ENCODE measurements at places on chromosomes 3 and 15.

GRCh38 chr3:111311709-111312235, 230.2 kb upstream of the CD96 start:
- DNase-seq = no peak

GRCh38 chr3:23162934-23163333, 40.2 kb upstream of the UBE2E2 start:
- no peak for DNase-seq

DNA sequence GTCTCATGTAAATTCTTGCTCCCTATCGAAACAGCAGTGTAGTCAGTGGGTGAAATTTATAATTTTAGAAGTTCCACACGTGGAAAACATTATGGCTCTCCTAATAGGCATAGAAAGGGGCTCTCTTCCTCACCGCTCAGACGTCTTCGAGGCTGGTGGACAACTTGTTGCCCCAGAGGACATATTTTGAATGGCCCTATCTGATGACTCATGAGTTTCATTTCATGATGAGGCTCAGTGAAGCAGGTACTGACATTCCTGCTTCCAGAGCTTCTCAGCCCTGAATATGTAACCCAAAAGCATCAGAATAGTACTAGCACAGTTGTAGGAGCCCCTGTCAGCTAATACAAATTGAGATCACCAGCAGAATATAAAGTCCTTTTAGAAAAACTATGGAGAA, 117.9 kb downstream of the HERC1 start:
- DNase-seq = no peak

DNA sequence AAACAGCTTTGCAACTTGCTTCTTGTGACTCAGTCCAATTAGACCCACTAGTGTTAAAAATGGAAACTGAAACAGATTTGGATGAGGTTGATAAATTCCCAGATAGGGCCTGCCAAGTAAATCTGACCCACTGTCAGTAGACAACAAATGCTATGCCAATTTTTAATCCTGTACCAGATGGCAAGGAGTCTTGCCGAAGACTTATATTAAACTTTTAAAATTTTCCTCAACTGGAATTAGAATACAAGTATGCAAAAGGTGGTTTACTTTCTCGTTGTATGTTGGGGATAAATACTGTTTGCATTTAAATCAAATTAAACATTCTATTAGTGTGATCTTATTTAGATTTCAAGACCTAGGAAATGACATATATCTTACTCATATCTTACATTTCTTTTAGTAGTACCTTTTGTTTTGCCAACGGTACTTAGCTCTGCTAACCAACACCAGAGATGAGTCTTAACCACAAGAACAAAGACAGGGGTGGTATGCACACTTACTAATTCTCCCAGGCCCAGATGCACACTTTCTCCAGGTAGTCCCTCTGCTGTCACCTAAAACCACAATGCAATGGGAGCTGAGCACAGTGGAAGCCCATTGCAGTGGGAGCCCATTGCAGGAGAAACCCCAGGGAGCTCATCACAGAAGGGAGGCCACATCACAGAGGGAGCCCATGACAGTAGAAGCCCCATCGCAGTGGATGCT, 77.8 kb downstream of the WWTR1 start:
- DNase-seq = no peak

GRCh38 chr3:112333002-112333380, at the start of gene CD200:
TSS of gene CD200 (plus strand) at chr3:112333156. CDS start at chr3:112333213, 57 bp downstream.
- peak; percentile 74 for DNase-seq

- no peak for DNase-seq
Measured at GRCh38 chr3:191470545-191470944, 9.6 kb downstream of the PYDC2 start.

DNA sequence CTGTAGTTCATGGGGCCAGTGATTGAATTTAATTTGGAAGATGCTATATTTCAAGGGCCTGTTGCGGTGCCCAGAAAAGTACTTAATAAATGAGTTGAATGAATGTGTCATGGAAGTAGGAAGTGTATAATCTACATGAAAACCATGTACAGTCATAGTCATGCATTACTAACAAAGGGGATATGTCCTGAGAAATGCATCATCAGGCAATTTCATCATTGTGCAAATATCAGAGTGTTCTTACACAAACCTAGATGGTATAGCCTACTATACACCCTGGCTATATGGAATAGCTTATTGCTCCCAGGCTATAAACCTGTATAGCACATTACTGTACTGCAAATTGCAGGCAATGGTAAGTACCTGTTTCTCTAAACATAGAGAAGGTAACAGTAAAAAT, 10.7 kb upstream of the MYO5C start:
- DNase-seq = no peak

- no peak for DNase-seq
Measured at GRCh38 chr15:75176396-75176761, 25.3 kb upstream of the C15orf39 start.

DNA sequence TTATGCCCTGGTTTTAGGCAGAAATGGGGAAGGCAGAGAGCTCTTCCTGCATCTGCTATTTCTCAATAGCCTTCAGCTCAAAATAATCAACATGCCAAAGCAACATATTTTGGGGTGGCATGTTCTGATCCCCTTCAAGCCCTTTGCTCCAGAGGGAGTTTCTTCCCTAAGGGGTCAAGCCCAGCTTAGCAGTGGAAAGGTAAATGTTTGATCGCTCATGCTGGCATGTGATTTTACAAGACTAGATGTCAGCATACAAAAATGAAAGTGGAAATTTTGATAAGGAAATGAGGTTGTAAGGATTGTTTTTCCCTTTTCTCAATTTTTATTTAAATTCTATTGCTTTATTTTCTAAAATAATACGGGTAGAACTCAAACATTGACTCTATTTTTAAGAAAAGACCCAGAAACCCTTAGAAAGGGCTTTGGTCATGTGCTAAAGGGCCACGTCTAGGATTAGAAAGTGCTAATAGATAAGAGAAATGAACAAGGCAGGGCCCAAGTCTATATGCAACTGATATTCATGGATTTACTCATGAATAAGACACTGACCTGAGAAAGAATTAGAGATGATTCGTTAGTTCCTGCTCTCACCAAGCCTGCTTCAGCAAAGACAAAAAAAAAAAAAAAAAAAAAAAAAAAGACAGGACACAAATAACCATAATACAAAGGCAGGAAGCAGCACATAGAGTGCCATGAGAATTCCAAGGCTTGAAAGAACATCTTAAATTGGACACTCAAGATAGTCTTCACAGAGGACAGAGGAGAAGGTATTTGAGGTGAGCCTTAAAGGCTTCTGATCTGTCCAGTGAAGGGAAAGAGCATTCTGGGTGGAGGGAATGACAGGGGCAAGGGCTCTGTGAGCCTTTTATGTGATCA, 55.0 kb upstream of the NR2E3 start:
- no peak for DNase-seq

- no peak for DNase-seq
Measured at GRCh38 chr15:67506775-67507747, 13.9 kb upstream of the C15orf61 start.

DNA sequence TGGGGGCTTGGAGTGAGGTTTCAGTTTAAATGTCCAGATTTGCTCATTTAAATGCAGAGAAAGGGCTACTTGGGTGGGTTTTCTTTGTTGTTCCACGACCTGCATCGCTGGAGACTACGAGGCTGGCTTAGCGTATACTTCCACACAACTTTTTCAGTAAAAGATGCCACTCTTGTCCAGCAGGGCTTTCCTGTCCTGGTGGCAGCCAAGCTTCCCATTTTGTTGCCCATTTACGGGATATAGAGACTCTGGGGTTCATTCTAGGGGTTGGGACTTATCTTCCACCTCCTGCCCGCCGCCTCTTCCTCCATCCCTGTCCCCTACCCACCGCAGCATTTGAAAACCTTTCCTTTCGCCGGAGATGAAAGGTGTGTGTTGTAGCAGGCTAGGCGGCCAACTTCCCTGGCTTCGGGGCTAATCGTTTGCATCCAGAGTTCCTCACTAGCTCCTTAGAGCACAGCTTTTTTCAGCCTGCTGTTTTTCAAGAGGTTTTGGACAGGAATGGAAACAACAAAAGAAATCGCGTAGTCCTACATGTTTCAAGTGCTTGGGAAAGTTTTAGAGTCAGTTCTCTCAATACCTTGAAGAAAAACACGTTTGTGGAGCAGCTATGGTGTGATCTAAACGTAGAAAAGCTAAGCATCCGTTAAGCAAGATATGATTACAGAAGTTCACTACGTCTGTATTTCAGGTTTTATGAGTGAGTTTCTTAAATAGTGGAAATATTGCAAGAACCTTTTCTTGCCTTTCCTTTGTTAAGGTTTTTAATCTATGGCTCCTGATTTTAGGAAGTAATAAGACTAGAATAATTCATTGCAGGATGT, 843 bp downstream of the CHRNA5 start:
- DNase-seq = no peak

- DNase-seq = no peak
Measured at GRCh38 chr3:173395073-173395411, 2.5 kb upstream of the NLGN1 start.

DNA sequence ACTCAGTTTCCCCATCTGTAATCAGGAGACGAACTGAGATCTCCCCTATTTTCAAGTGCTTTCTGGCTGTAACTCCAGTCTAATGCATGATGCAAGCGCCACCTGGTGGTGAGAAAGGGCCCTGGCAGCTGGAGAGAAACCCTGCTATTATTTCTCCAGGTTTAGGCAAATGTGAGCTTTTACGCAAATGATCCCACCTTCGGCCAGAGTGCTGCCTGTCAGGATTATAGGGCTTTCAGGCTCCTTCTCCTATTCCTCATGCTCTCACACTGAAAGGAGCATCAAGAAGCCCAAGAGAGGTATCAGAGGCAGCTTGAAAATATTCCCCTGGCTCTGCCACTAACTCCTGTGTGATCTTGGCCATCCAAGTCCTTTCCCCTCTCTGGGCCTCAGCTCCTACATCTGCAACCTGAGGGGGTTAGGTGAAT, 93.9 kb upstream of the RASGRF1 start:
- peak; percentile 73 for DNase-seq

GRCh38 chr3:58371754-58372153, 39.1 kb downstream of the PXK start:
- DNase-seq = no peak

DNA sequence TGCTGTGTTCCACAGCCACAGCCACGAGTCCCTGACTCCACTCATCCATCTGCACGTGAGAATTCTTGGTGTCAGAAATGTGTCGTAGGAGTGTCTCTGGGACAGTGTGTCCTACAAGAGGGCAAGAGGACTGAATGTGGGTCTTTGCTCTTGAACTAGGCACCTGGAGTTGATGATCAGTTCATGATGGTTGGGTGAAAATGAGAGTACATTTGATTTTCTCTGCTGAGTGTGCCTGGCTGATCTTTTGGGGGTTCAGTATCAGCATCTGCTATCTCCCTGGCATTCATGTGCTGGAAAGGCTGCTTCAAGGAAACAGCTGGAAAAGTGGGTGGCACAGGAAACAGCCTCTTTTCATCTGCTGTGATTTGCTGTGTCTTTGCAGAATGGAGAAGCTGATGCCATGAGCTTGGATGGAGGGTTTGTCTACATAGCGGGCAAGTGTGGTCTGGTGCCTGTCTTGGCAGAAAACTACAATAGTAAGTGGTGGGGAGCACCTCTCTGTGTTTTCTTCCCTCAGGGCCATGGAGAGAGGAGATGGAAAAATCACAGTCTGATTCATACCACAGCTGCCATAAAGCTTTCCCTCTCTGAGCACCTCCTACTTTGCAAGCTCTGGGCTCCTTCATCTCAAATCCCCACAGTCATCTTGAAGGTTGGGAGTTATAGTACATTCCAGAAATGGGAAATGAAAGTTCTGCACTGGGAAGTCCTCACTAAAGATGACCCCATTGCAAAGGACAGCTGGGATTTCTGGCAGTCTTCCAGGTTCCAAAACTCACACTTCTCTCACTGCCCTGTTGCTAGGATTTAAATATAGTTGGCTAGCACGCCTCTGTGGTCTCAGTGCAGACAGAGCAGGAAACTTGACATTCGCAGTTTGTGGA, 17.8 kb downstream of the TF start:
- DNase-seq = no peak

- DNase-seq = no peak
Measured at GRCh38 chr3:57420001-57420400, 124.1 kb downstream of the DNAH12 start.

DNA sequence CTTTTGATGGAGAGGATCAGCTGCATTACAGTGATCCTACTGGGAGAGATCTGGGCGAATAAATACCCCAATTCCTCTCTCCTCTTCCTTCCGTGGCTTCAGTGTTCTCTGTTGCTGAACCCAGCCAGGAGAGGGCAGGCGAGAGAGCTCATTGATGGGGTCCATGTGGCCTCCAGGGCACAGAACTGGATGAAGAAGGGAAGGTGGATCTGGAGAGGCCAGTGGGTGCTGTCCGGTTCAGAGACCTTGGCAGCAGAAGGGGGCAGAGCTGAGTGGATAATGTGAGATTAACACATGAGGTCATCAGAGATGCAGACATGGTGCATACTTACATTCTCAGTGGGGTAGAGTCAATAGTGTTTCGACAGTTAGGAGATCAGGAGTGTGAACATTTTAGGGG, 193.6 kb downstream of the CLSTN2 start:
- no peak for DNase-seq

- no peak for DNase-seq
Measured at GRCh38 chr15:38049891-38050290, 115.5 kb downstream of the TMCO5A start.

DNA sequence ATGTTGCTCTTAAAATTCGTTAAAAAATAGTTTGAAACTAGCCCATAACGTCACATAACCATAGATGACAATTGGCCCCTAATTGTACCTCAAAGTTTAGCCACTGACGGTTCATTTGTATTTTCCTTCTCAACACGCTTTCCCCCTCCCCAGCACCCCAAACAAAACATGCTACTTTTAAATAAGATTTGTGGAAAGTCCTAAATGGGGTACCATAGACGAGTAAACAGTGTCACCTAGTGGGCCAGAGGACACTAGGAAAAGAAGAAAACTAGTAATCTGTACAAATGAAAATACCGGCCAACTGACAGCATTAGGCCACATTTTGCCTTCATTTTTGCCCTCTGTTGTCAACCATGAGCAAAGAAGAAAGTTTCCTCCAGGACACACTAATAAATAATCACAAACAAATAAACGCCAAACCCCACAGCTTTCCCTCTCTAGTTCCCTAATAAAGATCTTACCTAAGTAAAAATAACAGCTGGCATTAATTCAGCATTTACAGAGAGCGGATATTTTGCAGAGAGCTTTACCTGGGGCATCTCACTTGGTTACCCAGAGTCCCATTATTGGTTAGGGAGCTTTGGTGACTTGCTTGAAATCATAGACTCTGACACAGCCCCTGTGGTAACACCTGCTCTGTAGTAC, 175.1 kb upstream of the ATP11B start:
- DNase-seq = no peak

- no peak for DNase-seq
Measured at GRCh38 chr15:83998486-83998885, 237.1 kb upstream of the GOLGA6L4 start.

DNA sequence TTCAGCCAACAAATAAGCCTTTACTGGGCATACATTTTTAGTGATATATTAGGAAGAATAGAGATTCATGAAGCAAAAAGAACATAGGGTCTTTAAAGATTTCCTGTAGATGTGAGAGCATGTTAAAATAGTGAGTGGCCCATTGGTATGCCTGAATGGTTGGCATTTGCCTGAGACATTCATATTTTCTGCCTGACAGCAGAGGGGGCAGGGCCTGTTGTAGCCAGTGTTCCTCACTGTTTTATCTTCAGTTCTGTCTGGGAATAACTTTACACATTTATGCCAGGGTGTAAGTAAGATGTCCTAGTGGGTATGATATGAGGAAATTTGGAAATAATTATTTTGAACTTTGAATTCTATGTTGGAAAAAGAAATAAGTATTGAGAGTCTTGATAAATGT, 704.7 kb upstream of the ARPP21 start:
- no peak for DNase-seq

All from uterus (tissue), 4 donors.